ENCODE measurements at places on chromosomes 5 and 9. TPM values are rescaled to one million over a fixed set of nuclear protein-coding genes. Genes with fewer than 3 reads are reported as not detected.

NR4A3 gene
- total RNA-seq, result not detected

PTGES gene
- 0.51 TPM for total RNA-seq

ACTBL2 gene
- total RNA-seq, result 0.17 TPM

TNC gene
- total RNA-seq, result 1.8 TPM

RGS7BP gene
- 0.17 TPM for total RNA-seq

TRIM52 gene
- 8.8 TPM for total RNA-seq

CER1 gene
- not detected for total RNA-seq
